Stimulated activated CD8-positive, alpha-beta memory T cell treated with anti-CD3 and anti-CD28 coated beads, Interleukin-4, amount 100 ng/mL, for 1 hour (primary cell): ENCODE measurements at places on chromosomes 4 and X.

GRCh38 chr4:61070269-61070668, 129.9 kb upstream of the ADGRL3 start:
- no peak for DNase-seq

DNA sequence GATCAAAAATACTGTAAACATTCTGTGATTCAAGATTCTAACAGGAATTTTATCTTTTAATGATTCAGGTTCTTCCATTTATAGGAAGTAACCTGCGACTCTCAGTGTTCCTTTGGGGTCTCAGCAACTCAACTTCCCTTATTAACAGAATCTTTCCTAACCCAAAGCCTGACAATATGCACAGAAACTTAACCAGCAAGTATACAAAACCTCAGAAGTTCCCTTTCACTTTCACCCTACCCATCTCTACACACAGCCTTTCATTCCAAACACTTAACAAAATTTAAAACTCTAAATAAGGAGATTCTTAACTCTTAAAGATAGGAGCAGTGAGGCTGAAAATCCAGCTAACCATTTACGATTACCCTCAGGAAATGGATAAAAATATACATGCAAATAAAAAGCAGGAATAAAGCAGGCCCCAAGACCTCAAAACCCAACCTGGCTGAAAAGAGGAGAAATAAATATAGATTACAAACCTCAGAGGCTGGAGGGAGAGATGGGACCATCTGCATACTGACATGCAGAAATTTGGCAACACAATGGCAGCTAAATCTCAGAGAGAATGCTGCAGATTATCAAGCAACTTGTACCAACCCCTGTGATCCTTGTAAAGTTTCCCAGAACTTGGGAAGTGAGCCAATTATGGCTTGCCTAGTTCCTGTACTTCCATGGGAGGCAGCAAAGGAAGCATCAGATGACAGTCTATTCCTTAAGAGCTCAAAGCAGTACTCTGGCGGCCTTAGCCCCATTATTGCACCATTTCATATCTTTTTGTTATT, 101.0 kb downstream of the ATP11C start:
- no peak for DNase-seq

DNA sequence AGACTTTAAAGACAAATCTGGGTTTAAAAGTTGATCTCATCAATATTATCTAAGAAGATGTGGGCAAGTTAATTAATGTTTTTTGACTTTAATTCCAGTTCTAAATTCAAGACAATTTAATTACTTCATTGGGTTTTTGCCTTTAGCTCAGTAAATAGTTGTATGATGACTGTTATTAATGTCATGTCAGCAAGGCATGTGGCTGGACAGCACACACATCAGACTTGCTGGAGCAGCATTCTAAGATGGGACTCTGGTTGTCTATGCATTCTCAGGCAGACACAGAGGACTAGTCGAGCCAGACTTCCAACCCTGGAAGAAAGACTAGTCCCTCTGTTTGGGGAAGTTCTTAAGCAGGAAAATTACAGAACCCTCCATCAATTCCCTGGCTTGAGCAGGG, 180.7 kb upstream of the GK2 start:
- DNase-seq = no peak

DNA sequence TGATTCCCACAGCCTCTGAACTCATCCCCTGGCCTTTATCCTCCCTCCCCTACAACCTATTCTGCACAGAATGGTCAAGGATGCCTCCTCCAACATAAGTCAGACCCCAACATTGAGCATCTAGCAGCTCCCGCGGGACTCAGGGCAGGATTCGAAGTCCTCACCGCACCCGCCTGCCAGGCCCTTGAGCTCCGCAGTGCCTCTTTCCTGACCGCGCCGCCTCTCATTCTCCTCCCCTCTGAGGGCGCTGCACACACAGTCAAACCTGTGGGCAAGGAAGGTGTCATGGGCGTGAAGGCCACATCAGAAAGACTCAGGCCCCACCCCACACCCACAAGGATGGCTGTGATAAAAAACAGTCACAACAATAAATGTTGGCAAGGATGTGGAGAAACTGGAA, 84.1 kb downstream of the CPZ start:
- no peak for DNase-seq

DNA sequence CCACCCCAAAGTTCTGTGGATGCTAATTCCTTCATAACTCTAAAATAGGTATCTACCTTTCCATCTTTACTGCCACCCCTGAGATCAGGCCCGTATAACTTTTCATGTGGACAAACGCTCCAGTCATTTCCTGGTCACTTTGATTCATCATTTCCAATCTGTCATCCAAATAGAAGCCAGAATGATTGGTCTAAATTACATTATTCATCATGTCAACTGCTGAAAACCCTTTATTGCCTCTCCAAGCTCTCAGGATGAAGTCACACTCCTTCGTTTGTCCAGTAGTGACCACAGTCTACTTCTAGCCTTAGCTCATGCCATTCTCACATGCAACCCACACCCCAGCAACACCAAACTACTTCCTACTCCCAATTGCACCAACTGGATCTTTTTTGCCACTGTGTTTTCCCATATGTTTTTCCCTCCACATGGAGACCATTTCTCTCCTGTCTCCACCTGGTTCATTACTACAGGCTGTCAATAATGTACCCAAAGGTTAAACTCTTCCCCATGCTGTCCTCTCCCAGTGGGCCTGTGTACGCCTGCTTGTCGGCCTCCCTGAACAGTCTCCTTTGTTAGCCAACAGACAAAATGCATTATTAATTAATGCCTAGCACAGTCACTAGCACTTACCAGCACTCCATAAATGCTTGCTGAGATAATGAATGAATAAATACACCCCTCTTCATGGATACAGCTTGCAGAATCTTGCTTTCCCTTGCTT, 382.6 kb upstream of the NOCT start:
- DNase-seq = no peak

DNA sequence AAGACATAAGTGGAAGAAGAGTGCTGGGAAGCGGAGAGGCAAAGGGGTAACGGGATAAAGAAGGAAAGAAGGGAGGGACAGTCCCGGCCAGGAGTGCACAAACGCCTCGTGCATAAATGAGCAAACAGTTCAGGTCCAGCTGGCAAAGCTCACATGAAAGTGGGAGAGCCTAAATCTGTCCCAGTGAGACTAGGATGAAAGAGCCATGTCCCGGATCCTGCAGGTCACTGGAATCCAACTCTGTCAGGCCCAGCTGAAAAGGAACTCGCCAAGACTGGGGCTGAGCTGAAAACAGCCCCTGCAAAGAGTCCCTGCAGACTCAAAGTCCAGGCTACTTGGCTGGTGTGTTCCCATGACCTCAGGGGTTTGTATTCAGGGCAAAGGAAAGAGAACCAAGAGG, 38.0 kb upstream of the CRMP1 start:
- no peak for DNase-seq

GRCh38 chr4:63563288-63564014, 845.8 kb downstream of the TECRL start:
- DNase-seq = no peak
